Sigmoid colon (tissue), 7 donors: ENCODE measurements at places on chromosomes 11 and 22. TPM values are rescaled to one million over a fixed set of nuclear protein-coding genes. Genes with fewer than 3 reads are reported as not detected.
A peak's percentile ranks its signal among the peaks of the same experiment; 100 is the strongest.

The RASSF10 gene
- under 0.01 TPM for total RNA-seq

The ART1 gene
- not detected for total RNA-seq

The GAL3ST3 gene
- total RNA-seq: not detected

GRCh38 chr11:133263332-133263731 lies 269.0 kb downstream of the OPCML start:
- DNase-seq: no peak
- no peaks in the 10 kb centered on the region for H3K4me1 ChIP-seq
- no peaks in the 10 kb centered on the region for H3K27me3 ChIP-seq
- no peak overlapping the region for H3K4me3 ChIP-seq

GRCh38 chr11:10715571-10715970 lies 22.0 kb upstream of the IRAG1 start:
- no peak overlapping the region for H3K27ac ChIP-seq
- no peaks in the 10 kb centered on the region for H3K27me3 ChIP-seq
- no peak for DNase-seq

DNA sequence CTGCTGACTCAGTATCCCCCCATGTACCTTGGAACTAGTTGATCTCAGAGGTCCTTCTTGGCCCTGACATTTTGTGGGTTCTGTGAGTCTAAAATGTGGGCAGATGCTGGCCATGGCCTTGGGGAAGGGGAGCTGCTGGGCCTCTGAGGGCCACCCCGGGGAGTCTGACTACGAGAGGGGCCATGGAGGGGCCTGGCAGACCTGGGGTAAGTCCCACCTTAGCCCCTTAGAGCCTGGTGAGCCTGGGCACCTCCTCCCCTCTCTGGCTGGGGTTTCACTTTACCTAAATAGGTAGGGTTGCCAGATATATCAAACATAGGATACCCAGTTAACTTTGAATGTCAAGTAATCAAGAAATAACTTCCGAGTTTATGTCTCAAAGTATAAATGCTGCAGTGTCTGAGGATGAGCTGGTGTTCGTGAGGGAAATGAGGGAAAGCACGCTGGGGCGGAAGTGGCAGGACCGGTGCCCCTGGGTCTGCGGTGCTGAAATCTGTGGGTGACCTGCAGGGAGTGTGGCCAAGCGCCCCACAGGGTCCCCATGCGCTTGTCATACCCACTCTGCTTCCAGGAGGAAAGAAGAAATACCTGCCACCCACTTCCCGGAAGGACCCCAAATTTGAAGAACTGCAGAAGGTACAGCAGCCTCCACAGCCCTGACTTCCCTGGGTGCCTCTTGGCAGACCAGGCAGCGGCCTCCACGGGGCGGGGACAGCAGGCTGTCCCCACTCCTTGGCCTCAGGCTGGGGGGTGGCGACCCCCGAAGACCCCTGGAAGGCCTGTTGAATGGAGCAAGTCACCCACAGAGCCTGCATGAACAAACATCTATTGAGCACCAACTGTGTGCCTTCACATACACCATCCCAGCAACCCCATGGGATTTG lies 4.8 kb downstream of the PARVG start:
- H3K36me3 ChIP-seq: no peaks in the 10 kb centered on the region
- DNase-seq: peak; percentile 48
- no peak overlapping the region for H3K4me3 ChIP-seq
- no peak overlapping the region for H3K27ac ChIP-seq

DNA sequence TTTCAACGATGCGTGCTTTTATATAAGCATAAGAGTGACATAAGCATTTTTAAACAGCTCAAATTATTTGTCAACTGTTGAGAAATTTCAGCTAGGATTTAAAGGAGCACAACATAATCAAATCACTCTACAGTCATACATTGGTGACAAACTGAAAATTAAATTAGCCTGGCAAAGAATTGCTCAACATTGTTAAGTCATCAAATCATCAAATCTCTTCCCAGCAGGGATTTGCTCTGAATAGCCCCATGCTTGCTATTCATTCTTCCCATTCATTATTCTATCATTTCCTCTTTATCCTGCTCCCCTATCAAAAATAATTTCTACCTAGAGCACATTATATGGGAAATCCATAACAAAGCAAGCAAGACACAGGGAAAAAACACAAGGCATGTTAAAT lies 198.7 kb upstream of the LUZP2 start:
- no peaks in the 10 kb centered on the region for H3K4me1 ChIP-seq
- H3K4me3 ChIP-seq: no peak overlapping the region
- H3K36me3 ChIP-seq: no peaks in the 10 kb centered on the region
- H3K27ac ChIP-seq: no peak overlapping the region

GRCh38 chr11:118155776-118156530 lies 3.3 kb upstream of the SCN4B start:
- H3K4me1 ChIP-seq: peaks cover 29% of the 10 kb centered on the region
- no peak overlapping the region for H3K4me3 ChIP-seq
- DNase-seq: no peak

- H3K4me3 ChIP-seq: no peak overlapping the region
- no peaks in the 10 kb centered on the region for H3K4me1 ChIP-seq
- no peak for DNase-seq
- peaks cover 4% of the 10 kb centered on the region for H3K27me3 ChIP-seq
- H3K27ac ChIP-seq: no peak overlapping the region
- H3K36me3 ChIP-seq: no peaks in the 10 kb centered on the region
Observed at GRCh38 chr22:44661070-44661469, 40.9 kb upstream of the PRR5 start.

DNA sequence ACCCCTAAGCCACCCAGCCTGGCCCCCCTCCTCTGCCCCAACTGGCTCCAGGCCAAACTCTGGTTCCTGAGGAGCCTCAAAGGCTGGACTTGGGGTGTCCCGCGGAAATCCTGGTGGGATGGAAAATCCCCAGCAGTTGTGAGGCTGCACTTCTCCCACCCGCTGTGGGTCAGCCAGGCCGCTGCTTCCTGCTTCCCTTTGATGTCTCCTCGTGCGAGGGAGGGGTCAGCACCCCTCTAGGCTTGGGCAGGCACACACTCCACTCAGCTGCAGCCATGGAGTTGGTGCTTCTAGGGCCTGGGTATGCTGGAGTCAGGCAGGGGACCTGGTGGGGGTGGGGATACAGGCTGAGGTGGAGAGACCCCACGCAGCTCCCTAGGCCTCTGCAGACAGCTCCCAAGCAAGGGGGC lies 12.0 kb downstream of the KCNQ1OT1 start:
- no peak overlapping the region for H3K27ac ChIP-seq
- H3K27me3 ChIP-seq: no peaks in the 10 kb centered on the region
- H3K36me3 ChIP-seq: no peaks in the 10 kb centered on the region
- peaks cover 4% of the 10 kb centered on the region for H3K4me1 ChIP-seq
- DNase-seq: peak; percentile 65
- no peak overlapping the region for H3K4me3 ChIP-seq

- DNase-seq: no peak
- H3K27me3 ChIP-seq: no peaks in the 10 kb centered on the region
- no peaks in the 10 kb centered on the region for H3K36me3 ChIP-seq
- no peak overlapping the region for H3K4me3 ChIP-seq
- peaks cover 23% of the 10 kb centered on the region for H3K4me1 ChIP-seq
- peak overlapping the region; percentile 45 for H3K27ac ChIP-seq
Observed at GRCh38 chr22:29782061-29782845, 15.1 kb downstream of the UQCR10 start.

DNA sequence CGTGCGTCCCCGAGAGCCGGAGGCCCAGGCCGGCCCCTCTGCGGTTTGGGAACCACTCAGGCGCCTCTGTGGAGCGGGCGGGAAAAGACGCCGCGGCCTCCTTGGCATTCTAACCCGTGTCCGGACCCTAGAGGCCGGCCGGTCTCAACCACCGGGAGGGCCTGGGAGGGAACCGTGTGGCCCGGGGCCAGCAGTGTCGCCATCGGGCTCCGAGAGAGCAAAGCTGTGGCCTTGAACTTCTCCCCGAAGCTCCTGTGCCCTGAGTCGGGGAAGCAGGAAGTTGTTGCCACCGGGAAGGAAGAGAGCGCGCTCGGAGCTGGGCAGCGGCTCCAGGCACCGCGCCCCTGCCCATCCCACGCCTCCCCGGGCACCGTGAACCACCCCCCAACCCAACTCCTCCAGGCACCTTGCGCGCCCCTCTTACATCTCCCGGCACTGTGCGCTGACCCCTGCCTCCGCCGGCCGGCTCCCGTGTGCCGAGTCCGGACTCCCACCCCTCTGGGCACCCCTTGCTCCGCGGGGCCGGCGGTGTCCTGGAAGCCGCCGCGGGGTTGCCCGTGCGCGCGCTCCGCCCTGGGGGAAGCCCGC lies 80.0 kb upstream of the PPARA start:
- peaks cover 52% of the 10 kb centered on the region for H3K4me1 ChIP-seq
- peak overlapping the region; percentile 77 for H3K4me3 ChIP-seq
- no peaks in the 10 kb centered on the region for H3K36me3 ChIP-seq
